Inflammatory macrophage treated with lipopolysaccharide for 4 hours (primary cell): ENCODE measurements at places on chromosomes 7 and 10.

DNA sequence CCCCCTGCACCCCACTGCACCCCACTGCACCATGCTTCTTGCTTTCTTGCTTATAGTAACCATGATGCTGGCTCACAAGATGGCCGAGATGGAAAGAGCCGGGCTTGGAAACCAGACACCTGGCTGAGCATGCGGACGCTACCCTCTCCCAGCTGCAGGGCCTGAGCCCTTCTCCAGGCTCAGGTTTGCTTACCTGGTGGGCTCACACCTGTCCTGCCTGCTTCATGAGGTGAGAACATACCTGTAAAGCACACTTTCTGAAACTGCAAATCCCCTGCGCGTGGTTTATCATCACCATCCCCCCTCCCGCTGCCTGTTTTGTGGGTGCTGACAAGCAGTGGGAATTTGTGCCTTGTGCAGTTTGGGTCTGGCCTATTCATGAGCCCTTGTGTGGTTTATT, 302.7 kb downstream of the GLRX3 start:
- no peak for DNase-seq

DNA sequence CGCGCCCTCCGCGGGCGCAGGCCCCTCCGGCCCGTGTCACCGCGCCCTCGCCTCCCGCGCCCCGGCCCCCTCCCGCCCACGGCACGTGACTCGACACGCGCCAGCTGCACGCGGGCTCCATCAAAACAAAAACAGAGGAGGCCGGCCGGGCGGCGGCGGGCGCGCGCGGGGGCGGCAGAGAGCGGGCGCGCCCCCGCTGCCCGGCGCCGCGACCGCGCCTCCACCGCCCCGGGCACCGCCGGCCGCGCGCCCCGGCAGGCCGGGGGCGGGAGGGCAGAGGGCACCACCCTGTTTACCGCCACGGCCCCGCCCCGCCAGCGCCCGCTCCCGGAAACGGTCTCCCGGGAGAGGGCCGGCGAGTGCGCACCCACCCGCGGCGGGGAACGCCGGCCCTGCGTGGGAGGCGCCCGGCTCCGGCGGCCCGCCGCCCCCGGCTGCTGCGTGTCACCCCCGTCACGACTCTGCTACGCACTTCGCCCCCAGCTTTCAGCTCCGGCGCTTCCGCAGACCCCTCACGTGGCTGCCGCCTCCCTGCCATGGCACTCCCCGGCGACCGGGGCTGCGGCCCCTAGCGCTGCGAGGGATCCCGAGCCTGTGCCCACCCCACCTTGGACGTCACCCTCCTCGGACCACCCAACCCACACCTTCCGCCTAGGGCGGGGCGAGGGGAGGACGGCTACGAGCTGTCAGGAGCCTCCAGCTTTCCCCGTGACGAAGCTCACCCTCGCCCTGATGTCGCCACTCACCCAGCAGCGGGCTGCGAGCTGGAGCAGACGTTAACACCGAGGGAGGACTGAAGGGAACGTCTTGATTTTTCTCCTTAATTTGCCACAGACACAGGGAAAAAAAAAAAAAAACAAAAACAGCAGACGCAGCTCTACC, 221.6 kb upstream of the MKLN1 start:
- peak; percentile 92 for DNase-seq

- DNase-seq, result no peak
These were observed 39.2 kb downstream of the AIFM2 start for GRCh38 chr10:70093335-70093944.

DNA sequence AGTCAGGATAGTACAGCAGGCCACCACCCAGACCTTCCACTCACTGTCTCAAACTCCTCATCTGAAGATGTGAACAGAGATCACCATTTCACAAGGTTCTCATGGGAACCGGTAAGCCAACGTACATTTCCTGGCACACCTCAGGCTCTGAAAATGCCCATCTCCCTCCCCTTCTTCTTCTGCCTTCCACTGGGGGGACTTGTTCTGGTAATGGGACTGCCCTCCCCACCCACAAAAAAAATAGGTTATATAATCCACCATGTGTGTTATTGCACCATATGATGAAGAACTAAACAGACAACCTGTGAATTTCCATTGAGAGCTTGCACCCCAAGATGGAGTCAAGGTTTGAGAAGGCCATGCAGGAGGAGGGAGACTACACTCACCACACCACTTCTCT, 42.1 kb upstream of the IKZF1 start:
- no peak for DNase-seq
